ENCODE measurements at places on chromosomes 2 and 18.

GRCh38 chr18:49565612-49566011 is 3.8 kb downstream of the LIPG start:
- DNase-seq, result no peak

DNA sequence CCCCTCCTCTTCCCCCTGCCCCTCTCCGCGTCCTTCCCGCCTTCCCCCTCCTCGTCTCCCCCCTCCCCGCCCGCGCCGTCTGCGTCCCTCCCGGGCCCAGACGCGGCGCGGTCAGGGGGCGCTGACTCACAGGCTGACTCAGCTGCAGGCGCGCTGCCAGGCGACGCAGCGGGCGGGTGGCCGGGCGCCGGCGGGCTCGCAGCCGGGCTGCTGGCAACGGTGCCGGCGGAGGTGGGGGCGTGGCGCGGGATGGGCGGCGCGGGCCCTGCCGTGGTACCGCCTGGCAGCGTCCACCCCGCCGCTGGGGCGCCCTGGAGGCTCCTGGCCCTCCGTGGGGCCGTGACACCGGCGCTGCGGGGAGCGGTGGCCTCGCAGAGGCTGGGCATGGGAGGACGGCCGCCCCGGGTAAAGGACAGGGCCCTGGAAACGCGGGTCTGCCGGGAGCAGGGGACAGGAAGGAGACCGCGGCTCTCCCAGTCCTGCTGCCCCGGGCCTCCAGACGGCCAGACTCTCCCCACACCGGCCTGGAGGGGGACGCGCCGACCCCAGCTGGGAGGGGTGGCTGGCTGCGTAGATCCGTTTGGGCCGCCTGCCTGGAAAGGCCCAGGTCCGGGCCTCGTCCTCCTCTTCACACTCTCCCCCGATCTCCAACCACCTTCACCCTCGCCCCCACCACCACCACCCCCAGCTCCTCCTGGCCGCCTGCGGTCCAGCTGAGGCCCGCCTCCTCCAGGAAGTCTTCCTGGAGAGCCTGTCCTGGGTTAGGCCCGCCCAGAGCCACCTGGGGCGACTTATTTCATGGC is 10.0 kb upstream of the PROC start:
- peak; percentile 94 for DNase-seq

DNA sequence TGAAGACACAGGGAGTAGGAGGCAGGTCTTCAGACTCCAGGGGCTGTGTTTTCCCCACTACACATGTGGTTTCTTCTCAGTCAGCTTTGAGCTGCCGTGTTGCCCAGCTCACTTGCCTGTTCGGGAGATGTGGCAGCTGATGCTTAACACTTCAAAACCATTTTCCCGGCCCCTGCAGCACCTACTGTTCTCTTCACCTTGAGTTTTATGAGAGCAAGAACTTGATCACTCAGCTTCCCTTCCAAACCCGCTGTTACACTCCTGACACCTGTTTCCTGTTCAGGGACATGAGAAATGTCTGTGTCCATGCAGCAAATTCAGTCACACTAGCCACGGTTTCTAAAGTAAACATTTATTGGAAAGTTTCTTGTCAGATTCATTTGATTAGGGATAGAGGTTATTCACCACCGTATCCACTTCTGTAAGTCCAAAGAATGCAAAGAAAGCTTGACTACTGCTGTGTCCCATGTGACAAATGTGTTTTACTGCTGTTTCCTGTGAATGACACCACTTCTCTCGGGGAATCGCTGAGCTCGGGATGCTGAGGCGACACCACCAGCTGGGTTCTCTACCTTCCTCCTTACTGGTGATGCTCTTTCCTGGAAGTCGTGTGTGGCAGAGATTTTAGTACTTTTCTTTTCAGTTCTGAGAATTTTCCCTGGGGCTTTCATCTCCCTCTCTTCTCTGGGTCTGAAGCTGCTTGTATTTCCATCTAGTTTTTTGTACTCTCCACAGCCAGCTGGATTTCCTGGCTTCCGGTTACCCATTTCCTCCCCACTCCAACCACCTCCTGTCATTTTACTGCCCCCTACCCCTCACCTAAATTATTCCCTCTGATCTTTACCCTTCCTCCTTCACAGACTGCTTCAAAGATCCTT is 91.7 kb downstream of the KLF7 start:
- DNase-seq, result peak; percentile 62

DNA sequence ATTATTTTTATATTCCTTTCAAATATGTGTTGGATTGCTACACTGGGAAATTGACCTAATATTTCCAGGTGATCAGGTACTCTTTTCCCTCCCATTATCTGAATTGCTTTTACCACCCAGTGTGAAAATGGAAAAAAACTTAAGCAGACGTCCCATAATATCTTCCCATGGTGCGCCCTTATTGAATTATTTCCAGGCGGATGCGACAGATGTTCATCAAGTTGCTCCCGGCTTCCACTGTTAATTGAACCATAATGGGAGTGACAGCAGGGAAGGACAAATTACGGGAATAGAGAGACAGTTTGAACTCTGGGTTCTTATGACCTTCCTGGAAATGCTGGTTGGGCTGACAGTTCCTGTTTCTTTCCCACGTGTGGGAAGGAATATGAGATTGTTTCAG is 93.3 kb downstream of the THSD7B start:
- no peak for DNase-seq

GRCh38 chr2:229085439-229085838 is 185.6 kb downstream of the PID1 start:
- no peak for DNase-seq

DNA sequence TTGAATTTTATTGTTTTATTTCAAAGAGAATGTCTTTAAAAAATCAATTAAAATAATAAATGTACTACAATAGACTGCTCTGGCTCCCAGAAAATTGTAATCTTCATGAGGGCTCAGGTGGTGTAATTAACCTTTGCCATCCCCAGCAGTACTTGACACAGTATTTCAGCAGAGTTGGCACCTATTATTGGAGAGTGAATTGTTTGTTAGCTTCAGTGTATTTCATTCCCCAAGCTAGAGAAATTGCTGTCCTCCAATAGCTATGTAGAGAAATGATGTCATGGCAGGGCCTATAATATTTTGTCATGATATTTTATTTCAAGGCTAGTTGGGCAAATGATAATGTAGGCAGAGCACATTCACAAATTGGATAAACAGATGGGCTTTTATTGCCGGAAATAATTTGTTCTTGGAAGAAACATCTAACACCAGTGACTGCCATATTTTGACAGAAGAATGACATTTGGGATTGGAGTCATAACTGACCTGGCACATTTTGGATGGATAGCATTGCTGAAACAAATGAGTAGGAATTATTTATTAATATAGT is 712.0 kb upstream of the NXPH2 start:
- no peak for DNase-seq

DNA sequence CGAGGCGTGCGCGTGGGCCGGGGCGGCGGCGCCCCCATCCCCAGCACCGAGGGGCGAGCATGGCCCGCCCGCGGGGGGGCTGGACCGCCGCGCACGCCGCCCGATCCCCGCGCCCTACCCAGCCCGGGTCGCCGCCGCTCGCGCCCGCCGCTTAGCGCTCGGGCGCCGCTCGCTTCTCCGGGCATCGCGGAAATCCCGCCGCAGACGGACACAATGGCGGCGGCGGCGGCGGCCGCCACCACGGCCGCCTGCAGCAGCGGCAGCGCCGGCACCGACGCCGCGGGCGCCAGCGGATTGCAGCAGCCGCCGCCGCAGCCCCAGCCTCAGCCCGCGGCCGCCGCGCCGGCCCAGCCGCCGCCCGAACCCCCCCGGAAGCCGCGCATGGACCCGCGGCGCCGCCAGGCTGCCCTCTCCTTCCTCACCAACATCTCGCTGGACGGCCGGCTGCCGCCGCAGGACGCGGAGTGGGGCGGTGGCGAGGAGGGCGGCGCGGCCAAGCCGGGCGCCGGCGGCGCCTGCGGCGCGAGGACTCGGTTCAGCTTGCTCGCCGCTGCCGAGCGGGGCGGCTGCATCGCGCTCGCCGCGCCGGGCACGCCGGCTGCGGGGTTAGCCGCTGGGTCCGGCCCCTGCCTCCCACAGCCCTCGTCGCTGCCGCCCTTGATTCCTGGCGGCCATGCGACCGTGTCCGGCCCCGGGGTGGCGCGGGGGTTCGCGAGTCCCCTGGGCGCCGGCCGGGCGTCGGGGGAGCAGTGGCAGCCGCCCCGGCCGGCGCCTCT is 453 bp downstream of the CABLES1 start:
- DNase-seq, result no peak

DNA sequence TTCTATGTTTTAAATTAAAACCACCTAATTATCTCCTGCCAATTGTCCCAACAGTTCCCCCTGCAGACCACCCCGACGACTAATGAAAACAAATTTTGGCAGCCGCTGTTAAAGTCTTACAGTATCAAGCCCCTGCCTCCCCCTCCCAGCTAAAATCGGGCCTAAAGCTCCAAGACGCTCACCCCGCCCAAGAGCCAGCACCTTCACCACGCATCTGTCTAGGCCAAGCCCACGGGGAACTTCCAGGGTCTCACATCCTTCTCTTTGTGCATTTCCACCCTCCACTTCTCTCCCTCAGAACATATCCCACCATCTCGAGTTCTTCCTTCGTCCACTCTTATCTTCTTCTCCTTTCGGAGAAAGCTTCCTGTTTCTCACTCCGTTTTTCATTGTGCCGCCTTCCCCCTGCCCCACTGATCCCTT is 445 bp downstream of the PRPF40A start:
- no peak for DNase-seq

DNA sequence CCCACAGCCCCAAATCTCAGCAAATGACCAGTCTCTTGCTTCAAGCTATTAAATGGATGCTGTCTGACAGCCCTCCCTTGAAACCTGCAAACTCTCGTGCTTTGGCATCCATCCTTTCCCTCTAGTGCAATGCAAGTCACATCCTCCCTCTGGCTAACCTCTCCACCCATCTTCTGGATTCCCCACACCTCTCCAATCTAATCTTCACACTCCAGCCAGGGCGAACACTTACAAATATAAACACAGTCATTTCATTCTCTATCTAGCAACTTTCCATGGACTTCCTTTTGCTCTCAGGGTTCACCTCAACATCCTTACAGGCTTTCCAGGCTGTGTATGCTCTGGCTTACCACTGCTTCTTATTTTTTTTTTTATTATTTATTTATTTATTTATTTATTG is 10.1 kb upstream of the NARS1 start:
- DNase-seq, result no peak

GRCh38 chr2:167200019-167200418 is 311.7 kb downstream of the XIRP2 start:
- DNase-seq, result no peak

Data from stimulated activated CD8-positive, alpha-beta memory T cell treated with anti-CD3 and anti-CD28 coated beads, Interleukin-7, amount 100 ng/mL, for 4 hours (primary cell).